ENCODE measurements at places on chromosomes 7 and 10. TPM values are rescaled to one million over a fixed set of nuclear protein-coding genes. Genes with fewer than 3 reads are reported as not detected.

SLC16A9 gene
- total RNA-seq: not detected

ARPC1A gene
- total RNA-seq: 47.2 TPM

- no peak overlapping the region for H3K27ac ChIP-seq
- H3K27me3 ChIP-seq: peaks cover 15% of the 10 kb centered on the region
- H3K4me3 ChIP-seq: no peak overlapping the region
- no peaks in the 10 kb centered on the region for H3K4me1 ChIP-seq
Observed at GRCh38 chr10:129438024-129438423, 29.0 kb upstream of the MGMT start.

VIM gene
- 593 TPM for total RNA-seq

DNA sequence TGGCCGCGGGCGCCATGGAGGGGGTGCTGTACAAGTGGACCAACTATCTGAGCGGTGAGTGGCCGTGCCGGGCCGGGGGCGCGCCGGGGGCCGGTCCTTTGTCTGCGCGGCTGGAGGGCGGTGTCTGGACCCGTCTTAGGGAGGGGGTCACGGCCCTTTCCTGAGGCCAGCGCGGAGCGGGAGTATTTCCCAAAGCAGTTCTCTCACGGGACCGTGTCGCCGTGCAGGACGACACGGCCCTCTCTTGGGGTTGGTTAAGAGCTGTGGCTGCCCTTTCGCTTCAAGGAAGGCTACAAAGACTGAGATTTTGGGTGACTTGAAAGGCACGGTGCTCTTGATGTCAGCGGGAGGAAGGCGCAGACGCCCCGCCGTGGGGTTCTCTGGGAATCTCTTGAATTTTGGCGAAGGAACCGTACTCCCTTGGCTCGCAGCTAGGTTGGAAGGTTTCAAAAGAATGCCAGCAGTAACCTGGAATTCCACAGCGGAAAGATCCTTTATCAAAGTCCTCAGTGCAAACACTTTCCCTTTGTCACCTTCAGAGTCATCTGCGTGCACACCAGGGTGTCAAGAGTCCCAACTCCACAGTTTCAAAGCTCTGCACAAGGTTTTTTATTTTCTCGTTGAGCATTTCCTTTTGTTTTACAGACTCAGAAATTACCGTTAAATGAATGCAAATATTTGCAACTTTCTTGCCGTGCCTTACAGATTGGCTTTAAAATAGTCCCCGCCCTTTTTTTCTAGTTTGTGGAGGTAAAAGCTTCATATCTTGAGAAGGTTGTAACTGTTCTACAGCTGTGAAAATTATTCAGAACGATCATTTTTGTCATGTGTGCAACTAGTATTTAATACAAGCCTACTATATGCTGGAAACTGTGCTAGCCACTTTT, 780 bp downstream of the PLEKHA8 start:
- DNase-seq: peak; percentile 30
- no peak overlapping the region for H3K4me3 ChIP-seq
- H3K27ac ChIP-seq: peak overlapping the region; percentile 89
- no peaks in the 10 kb centered on the region for H3K27me3 ChIP-seq

HOXA10 gene
- total RNA-seq: not detected

HOXA6 gene
- not detected for total RNA-seq

DNA sequence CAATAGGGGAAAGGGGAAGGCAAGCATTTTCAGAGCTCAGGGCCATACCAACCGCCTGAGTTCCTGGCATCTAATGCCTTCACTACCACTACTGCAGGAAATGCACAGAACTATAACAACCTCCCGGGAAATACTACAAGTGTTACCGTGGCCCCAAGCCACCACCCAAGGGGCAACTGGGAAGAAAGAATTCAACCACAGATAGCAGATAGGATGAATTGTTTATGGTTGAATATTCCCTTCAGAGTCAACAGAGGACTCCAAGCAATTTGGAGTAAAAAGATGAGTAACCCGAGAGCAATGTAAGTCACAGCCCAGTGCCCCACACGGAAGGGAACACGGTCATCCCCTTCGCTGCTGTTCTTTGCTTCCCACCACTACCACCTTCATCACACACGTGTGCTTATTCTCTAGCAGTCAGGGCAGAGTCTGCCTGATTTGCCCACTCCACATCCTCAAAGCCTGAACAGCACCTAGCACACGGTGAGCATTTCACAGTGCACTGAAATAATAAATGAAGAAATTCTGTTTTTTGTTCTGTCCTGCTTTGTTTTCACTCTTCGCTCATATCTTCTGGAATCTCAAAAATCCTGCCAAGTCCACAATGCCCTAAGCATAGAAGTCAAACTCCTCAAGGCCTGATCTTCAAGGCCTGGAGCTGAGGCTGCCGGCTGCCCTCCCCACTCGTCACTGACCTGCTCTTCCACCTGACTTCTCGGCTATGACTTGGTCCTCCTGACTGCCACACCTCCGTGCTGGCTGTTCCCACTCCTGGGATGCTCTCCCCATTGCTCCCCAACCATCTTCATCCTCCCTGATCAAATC, 221.1 kb downstream of the KCNMA1 start:
- H3K4me3 ChIP-seq: no peak overlapping the region
- no peaks in the 10 kb centered on the region for H3K4me1 ChIP-seq
- DNase-seq: no peak
- no peaks in the 10 kb centered on the region for H3K36me3 ChIP-seq
- H3K27me3 ChIP-seq: no peaks in the 10 kb centered on the region

- no peak for DNase-seq
- no peaks in the 10 kb centered on the region for H3K4me1 ChIP-seq
- H3K36me3 ChIP-seq: no peaks in the 10 kb centered on the region
- no peak overlapping the region for H3K27ac ChIP-seq
Observed at GRCh38 chr10:4707221-4707620, 118.8 kb upstream of the AKR1E2 start.

TUBAL3 gene
- total RNA-seq: not detected

HACD1 gene
- 0.63 TPM for total RNA-seq

GRCh38 chr7:68314208-68314607, 1284.1 kb upstream of the AUTS2 start:
- no peak for DNase-seq
- no peak overlapping the region for H3K4me3 ChIP-seq
- H3K4me1 ChIP-seq: no peaks in the 10 kb centered on the region
- no peaks in the 10 kb centered on the region for H3K27me3 ChIP-seq

GRCh38 chr7:36671432-36671829, 52.9 kb downstream of the AOAH start:
- no peak overlapping the region for H3K4me3 ChIP-seq
- DNase-seq: no peak
- H3K36me3 ChIP-seq: peaks cover 64% of the 10 kb centered on the region

- no peak for DNase-seq
- H3K27ac ChIP-seq: no peak overlapping the region
- H3K4me1 ChIP-seq: peaks cover 7% of the 10 kb centered on the region
- peaks cover 32% of the 10 kb centered on the region for H3K27me3 ChIP-seq
- H3K4me3 ChIP-seq: no peak overlapping the region
- no peaks in the 10 kb centered on the region for H3K36me3 ChIP-seq
Observed at GRCh38 chr7:150851492-150852370, 586 bp upstream of the AOC1 start.

Data from naive thymus-derived CD8-positive, alpha-beta T cell (primary cell).